Activated CD4-positive, alpha-beta T cell treated with anti-CD3 and anti-CD28 coated beads, Interleukin-2, amount 50 U/mL, for 24 hours (primary cell): ENCODE measurements at places on chromosomes 7 and 10.

GRCh38 chr7:31982962-31983361, 87.2 kb downstream of the PDE1C start:
- DNase-seq = no peak

DNA sequence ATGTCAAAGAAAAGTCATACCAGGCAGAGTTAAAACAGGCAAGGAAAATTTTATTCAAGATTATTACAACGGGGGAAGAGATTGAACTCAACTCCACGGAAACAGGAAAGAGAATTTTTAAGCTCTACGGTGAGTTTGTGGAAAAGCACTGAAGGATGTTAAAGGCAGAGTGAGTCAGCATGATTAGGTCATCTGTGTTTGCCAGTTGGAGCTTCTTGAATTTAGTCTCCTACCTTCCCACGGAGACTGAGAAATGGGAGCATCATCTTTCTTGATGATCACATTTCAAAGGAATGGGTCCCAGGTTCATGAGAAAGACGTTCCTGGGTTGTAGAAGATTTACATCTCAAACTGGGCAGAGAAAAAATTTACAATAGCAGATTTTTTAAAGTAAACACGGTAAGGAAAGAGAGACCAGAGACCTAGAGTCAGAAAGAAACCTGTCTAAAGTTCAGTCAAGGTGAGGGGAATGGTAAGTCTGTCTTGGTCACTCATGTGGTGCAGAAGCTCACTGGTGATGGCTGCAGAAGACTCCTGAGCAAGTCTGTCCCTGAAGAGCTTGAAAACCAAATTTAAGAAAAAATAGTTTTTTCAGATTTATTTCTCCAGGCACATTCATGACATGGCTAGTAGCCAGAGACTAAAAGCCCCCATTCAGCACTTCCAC, 516.9 kb upstream of the LRRN3 start:
- no peak for DNase-seq

DNA sequence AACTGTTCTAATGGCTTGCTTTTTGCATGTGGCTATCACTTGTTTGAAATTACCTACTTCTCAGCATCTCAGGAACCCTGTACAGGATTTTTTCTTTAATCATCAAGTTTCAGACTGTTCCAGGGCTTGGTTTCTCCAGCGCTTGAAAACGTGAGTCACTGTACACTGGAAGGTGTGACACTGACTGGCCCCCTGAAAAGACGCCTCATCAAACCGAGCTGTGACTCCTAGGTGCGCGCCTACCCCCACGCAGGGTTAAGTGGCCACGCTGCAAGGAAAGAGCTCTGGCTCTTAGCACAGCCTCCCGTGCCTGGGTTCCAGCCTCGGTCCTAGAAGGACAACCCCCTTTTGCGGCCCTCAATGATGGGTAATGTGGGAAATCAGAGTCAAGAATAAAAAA, 81.0 kb downstream of the EBF3 start:
- DNase-seq = no peak

- no peak for DNase-seq
Measured at GRCh38 chr7:144390481-144390880, 13.0 kb downstream of the NOBOX start.

GRCh38 chr10:111836064-111836463, 347.5 kb downstream of the GPAM start:
- DNase-seq = no peak

- DNase-seq = no peak
Measured at GRCh38 chr10:94549221-94549620, 3.6 kb downstream of the HELLS start.

DNA sequence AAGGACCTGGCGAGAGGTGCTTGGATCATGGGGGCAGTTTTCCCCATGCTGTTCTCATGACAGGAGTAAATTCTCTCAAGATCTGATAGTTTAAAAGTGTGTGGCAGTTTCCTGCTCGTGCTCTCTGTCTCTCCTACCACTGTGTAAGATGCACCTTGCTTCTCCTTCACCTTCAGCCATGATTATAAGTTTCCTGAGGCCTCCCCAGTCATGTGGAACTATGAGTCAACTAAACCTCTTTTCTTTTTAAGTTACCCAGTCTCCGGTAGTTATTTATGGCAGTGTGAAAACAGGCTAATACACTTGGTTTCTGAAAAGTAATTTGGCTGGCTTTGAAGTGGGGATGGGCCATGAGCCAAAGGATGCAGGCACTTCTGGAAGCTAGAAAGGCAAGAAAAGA, 268.0 kb upstream of the KAT6B start:
- no peak for DNase-seq

GRCh38 chr10:65719790-65720189, 1206.0 kb upstream of the LRRTM3 start:
- DNase-seq = no peak

DNA sequence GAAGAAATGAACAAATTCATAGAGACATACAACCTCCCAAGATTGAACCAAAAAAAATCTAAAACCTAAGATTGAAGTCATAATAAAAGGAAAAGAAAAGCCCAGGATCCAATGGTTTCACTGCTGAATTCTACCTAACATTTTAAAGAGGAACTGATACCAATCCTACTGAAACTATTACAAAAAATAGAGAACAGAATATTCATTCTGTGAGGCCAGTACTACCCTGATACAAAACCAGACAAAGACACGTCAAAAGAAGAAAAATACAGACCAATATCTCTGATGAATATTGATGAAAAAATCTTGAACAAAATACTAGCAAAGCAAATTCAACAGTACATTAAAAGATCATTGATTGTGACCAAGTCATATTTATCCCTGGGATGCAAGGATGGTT, 128.5 kb upstream of the STEAP1 start:
- DNase-seq = no peak
